ENCODE measurements at places on chromosomes 13 and 19.

DNA sequence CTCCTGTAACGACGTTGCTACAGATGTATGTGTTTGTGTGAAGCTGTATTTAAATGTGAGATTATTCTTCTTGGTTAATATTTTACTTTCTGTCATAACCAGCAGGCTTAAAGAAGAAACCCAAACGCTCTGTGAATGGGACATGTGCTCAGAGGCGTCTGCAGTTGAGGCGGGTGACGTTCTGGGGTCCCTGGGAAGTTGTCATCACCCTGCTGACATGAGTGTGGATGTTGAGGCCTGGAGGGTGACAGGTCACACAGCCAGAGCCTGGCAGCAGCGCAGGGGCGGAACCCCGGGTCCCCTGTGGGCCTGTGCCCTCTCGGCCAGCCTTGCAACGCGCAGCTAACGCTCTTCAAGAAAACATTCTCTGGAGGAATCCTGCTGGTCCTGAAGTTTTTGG is 16.6 kb downstream of the RASA3 start:
- peak; percentile 18 for DNase-seq

DNA sequence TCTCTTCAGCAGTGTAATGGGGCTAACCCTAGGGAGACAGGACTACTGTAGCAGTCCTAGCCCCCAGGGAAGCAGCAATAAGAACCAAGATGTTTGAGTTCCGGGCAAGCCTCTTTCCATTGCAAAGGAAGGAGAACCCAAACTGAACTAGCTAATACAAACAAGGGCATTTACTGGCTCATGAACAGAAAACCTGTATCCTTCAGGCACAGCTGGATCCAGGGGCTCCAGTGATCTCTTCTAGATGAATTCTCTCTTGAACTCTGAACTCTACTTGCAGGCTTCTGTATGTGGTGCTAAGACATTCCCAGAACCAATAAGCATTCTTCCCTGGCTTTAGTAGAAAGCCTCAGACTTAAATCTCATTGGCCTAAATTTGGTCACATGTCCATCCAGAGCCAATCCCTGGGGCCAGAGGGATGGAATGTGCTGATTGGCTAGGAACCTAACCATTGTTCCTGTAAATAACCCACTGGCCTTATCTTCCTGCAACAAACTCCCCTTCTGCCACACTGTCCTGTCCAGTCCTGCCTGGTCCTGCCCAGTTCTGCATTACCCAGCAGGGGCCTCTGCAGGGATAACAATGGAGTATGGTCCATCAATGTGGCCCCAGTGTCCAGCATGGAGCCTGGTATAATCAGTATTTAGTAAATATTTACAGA is 3.9 kb upstream of the PODNL1 start:
- DNase-seq: no peak

DNA sequence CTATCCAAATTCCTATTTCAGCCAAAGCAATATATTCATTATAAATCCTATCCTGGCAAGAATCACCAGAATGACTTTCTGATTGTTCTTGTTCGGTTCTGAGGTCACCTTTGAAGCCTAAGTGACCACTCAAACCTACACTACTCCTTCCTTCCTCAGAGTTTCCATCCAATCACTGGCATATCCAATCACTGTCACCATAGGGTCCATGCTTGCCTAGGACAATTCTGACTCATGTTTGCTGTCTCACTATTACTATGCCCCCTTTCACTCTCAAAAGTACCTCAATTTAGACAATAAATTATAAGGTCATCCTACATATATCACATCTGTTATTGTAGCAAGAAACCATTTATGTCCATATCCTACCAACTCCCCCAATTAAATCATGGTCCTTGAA is 58.9 kb downstream of the UBL3 start:
- DNase-seq: no peak

GRCh38 chr19:38564981-38565690 is 52.6 kb downstream of the MAP4K1 start:
- no peak for DNase-seq

- DNase-seq: no peak
These were observed 30.5 kb downstream of the OR10H4 start for GRCh38 chr19:15979293-15979692.

DNA sequence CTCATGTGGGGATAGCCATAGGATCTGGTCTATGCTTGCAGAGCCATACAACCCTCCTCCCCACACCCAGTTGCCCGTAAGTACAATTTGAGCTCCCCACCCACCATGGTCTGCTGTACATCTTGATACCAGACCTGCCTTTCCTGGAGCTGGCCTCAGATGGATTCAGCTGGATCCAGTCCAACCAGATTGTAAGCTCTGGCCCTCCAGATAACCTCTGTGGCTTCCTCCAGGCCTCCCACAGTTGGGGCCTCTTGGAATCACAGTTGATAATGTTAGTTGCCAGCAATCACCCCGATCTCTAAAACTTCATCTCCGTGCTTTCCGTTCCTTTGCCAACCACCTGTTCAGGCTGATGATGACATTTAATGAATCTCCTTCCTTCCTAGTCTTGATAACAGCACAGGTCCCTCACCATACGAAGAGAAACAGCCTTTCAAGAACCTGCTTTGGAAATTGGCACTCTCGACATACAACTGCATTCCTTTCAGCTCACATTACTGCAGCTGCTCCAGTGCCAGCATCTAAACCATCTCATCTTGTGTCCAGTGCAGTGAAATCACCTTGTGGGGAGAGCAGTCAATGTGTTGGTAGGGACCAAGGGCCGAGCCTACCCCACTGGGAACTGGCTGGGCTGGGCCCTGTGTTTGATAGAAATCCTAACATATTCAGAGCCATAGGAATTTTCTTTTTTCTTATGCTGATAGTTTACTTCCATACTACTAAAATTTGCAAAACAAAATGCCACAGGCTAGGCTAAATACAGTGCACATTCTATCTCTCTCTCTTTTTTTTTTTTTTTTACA is 15.1 kb upstream of the FOXO1 start:
- DNase-seq: peak; percentile 52

- no peak for DNase-seq
These were observed 31.4 kb downstream of the SMAD9 start for GRCh38 chr13:36888645-36889044.

GRCh38 chr19:7740682-7741054 is 6.7 kb downstream of the CD209 start:
- no peak for DNase-seq

GRCh38 chr19:14162871-14163297 is 26.5 kb upstream of the ASF1B start:
- DNase-seq: no peak

DNA sequence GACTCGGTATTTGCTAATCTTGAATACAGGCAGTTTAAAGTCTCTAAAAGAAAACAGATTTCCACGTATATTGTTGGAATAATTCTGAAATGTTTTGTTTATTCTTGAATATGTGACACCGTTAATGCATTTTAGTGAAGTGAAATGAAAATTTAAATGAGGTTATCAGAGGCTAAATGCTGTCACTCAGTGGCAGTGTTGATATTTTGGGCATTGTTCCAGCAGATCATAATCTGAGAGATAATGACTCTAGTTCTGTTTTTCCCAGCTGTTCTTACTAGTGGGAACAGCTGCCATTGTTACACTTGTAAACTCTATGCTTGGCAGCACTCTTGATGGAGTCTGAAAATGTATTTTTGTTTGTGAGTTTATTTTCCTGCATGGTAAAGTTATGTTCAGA is 365.6 kb upstream of the SLC10A2 start:
- DNase-seq: no peak

GRCh38 chr19:43902399-43902798 is 32.7 kb downstream of the ZNF45 start:
- no peak for DNase-seq

DNA sequence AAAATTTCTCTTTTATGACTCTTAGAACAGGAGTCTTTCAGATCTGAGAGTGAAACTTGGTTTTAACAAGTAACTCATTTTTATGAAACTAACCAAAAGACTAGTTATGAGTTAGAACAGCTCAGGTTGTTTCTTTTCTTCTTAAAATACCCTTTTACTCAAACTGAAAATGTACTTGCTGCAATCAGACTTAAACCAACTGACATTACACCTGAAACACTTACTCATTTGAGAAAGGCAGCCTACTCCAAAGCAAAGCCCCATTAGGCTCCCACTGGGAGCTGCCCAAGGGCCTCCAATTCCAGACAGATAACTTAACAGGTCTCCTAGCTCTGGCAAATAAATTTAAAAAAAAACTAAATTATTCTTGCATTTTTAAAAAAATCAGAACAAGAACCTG is 3.6 kb downstream of the FOXO1 start:
- no peak for DNase-seq

GRCh38 chr13:48383384-48383783 is 29.5 kb downstream of the LPAR6 start:
- DNase-seq: no peak

DNA sequence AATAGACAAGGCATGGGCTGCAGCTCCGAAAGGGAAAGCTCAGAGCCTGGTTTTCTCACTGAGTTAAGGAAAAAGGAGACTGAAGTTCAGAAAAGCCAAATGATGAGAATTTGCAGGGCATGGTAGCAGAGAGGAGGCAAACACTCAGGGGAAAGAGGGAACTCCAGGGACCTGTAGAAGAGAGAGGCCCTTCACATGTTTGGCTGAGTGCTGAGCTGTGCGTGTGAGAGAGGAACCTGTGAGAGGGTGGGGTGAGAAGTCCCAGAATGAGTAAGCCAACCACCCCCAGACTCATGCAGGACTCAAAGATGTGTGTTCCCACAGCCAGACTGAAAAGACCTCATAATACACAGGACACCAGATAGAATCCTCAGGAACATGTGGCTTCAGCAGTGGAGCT is 2.8 kb upstream of the CRYL1 start:
- DNase-seq: no peak

- DNase-seq: no peak
These were observed 11.2 kb upstream of the ZNF681 start for GRCh38 chr19:23769691-23770468.

DNA sequence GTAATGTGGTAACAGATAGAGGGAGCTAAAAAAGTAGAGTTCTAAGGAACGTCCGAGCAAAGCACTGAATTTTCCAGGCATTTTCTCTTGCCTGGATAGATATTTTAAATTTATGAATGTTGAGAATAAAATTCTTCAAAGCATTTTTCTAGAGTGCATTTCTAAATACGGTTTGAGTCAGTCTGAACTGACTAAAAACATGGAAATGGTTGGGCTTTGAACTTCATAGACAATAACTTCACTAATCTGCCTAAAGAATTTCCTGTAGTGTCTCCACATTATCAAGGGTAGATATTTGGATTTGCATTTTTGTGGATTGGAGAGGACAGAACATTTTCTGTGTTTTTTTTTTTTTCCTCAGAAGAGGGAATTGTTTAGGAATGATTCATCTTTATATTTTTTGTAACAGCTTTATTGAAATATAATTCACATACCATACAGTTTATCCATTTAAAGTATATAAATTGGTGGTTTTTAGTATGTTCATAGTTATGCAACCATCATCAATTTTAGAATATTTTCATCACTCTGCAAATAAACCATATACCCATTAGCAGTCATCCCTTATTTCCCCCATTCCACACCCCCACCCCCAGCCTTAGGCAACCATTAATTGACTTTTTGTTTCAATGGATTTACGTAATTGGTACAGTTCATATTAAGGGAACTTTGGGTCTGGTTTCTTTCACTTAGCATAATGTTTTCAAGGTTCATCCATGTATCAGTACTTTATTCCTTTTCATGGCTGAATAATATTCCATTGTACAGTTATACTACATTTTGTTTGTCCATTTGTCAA is 20.7 kb downstream of the GARRE1 start:
- no peak for DNase-seq

GRCh38 chr19:9883231-9883758 is 48.2 kb downstream of the PIN1 start:
- peak; percentile 65 for DNase-seq

DNA sequence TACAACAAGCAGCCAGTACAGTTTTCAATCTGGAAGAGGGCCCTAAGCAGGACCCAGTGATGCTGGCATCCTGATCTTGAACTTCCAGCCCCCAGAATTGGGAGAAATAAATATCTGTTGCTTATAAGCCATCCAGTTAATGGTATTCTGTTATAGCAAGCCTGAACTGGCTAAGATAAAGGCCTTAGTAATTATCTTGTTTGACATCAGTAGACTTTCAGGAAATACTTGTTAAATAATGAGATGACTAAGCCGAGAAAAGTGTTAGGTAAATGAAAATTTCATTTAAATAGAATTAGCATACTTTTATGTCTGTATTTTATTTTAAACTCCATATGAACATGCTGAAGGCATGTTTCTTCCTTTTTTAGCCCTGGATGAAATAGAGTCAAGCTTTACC is 188.2 kb downstream of the OLFM4 start:
- no peak for DNase-seq

DNA sequence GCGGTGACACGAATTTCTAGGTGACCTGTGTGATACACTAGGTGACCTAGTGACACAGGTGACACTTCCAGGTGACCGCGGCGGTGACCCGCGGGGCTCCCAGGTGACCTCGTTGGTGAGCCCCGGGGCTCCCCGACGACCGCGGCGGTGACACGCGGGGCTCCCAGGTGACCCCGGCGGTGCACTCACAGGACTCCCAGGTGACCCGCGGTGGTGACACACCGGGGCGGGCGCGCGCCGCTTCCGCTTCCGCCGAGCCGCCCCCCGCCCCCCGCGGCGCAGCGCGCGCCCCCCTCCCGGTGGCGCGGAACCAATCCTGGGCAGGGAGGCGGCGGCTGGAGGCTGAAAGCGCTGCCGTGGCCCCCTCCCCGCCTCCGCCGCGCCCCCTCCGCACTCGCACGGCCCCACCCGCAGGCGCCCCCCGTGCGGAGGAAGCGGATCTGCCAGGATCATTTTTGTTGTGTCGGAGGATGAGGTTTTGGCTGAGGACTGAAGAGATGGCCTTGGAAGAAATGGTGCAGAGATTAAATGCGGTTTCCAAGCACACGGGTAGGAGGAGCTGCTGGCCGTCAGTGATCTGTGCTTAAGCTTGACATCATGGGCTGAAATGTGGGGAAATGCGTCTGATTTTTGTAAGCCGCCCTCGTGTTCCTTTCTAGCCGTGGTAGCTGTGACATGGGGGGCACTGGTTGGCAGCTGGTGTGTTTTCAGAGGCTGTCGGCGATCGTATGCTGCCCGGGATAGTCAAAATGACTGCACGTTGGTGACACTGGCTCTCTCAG is at the start of gene MCF2L:
Gene MCF2L, plus strand, starts transcription at position 305 of the 782 bp plus-strand sequence. Its CDS starts 166 bp downstream, at position 471.
- DNase-seq: peak; percentile 68

DNA sequence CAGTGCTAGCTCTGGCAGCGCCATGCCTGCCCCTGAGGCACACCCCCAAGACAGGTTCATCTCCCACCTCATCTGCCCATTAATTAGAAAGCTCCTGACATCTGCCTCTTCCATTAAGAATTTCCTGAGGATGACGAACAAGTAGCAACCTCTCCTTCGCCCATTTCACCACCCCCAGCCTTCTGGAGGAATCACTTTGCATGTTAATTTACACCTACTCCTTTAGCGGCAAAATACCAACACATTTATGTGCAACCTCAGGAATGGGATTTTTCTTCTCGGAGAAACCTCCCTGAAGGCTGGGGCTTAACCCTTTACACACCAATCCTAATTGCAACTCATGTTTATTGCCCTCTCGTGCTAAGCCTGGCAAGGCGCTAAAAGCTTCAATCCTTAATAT is 13.8 kb downstream of the SLC7A1 start:
- no peak for DNase-seq

All from femur (tissue), 1 donor.